ENCODE measurements at places on chromosomes 1 and 21. TPM values are rescaled to one million over a fixed set of nuclear protein-coding genes. Genes with fewer than 3 reads are reported as not detected.

GRCh38 chr1:223763881-223764280 is 51.5 kb downstream of the CAPN2 start:
- DNase-seq, result no peak
- H3K27ac ChIP-seq, result no peak overlapping the region
- H3K4me3 ChIP-seq, result no peak overlapping the region
- peaks cover 63% of the 10 kb centered on the region for H3K36me3 ChIP-seq

DNA sequence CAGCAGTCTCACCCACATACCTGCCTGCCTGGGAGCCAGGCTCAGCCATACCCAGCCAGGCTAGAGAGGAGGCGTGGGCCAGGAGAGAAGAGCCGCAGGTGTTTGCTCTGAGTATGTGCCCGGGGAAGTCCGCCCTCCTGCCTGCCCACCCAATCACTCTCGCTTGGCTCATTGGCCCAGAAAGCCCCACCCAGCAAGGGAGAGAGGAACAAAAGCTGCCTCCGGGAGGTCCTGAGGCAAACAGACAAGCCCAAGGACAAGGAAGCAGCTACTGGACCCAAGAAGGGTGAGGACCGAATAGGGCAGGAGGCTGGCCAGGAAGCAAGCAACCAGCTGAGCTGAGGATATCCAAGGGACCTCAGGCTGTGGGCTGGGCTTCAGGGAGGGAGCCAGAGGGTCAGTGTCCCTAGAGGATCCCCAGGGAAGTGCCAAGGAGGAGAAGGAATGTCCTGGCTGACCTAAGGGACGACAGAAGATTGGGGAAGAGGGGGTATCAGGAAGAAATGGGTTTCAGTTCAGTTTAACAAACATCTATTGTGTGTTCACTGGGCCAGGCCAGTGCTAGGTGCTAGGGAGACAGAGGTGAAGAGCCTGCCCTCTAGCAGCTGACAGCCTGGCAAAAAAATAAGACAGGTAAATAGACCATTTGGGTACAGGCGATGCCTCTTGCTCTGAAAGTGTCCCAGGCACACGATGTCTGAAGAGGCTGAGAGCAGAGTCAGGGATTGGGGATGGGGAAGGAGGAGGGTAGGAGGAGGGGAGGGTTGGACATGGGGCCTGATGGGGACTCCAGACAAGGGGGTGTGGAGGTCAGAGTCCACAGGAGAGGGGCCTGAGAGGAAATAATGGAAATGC is at the start of gene GJB4:
TSS of gene GJB4 (plus strand) at position 238 of the 855 bp plus-strand sequence. CDS start 1,515 bp downstream, outside the sequence.
- no peak within 1 kb of the TSS for H3K27ac ChIP-seq
- H3K27me3 ChIP-seq, result no peaks in the 10 kb centered on the region
- DNase-seq, result no peak
- H3K4me1 ChIP-seq, result no peaks in the 10 kb centered on the region
- H3K36me3 ChIP-seq, result no peaks in the 10 kb centered on the region
- H3K4me3 ChIP-seq, result no peak within 1 kb of the TSS

- no peak overlapping the region for H3K27ac ChIP-seq
- H3K4me1 ChIP-seq, result peaks cover 19% of the 10 kb centered on the region
- peak; percentile 47 for DNase-seq
Observed at GRCh38 chr1:180527101-180527669, 24.8 kb upstream of the ACBD6 start.

DNA sequence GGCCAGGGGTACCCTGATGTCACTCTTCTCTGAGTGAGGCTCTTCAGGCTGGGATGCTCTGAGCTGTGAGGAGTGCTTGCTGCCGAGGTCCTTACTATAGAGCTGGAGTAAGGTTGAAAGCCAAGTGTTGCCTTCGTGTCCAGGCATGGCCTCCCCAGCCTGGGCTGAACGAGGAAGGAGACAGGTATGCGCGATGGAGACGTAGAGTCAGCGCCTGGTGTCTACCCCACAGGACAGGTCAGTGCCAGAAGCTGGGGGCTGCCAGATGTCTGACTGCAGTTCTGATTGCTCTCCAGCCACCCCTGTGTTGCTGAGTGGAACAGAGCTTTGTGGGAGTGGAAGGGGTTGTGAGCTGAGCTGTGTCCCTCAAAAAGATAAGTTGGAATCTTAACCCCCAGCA is 135.8 kb upstream of the AJAP1 start:
- no peak overlapping the region for H3K27ac ChIP-seq
- DNase-seq, result no peak
- H3K27me3 ChIP-seq, result no peaks in the 10 kb centered on the region
- no peak overlapping the region for H3K4me3 ChIP-seq

DNA sequence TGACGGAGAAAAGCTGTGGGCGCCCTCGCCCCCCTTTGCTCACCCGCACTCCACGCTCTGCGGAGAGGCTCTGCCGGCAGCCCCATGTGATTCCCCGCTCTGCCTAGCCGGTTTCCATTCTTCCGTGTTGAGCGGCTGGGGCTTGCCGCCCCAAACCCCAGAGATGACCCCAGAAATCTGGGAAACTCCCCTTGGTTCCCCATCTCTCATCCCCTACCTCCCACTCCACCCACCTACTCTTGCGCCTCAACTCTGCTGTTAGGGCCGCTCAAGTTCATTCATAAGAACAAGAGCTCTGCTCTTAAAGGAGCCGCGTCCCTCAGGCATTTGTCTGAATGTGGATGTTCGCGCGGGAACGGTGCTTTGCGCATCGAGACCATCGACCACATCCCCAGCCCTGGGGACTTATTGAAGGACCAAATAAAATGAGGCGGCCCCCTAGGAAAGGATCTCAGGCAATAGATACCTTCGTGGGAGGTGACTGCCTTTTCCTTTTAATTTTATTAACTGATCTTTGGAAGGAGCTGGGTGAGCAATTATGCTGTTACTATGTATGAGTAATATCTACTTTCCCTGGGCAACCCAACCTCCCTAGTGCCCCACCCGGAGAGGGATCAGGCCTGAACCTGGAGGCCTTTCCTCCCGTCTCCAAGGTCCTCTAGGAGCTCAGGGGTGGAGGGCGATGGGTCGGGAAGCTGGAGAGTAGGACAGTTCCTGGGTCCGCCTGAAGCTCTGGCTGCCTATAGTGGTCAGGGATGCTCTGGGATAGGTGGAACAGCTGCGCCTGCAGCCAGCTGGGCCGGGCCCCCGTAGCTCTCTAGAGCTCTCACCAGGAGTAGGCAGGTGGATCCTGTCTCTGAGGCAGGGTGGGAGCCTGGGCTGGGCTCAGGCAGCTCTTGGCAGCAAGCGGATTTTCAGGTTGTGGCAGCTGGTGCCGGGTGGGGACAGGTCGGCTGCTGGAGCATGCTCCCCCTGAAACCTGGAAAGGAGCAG is 898 bp downstream of the MFSD2A start:
- H3K27me3 ChIP-seq, result no peaks in the 10 kb centered on the region
- peak; percentile 49 for DNase-seq
- H3K4me3 ChIP-seq, result peak overlapping the region; percentile 54
- peaks cover 9% of the 10 kb centered on the region for H3K4me1 ChIP-seq
- H3K36me3 ChIP-seq, result peaks cover 1% of the 10 kb centered on the region
- no peak overlapping the region for H3K27ac ChIP-seq

GRCh38 chr1:234144901-234145300 is 228.4 kb upstream of the COA6 start:
- no peak overlapping the region for H3K4me3 ChIP-seq
- H3K4me1 ChIP-seq, result peaks cover 5% of the 10 kb centered on the region
- no peaks in the 10 kb centered on the region for H3K27me3 ChIP-seq
- H3K27ac ChIP-seq, result no peak overlapping the region
- H3K36me3 ChIP-seq, result no peaks in the 10 kb centered on the region

The NUAK2 gene
- 8.1 TPM for total RNA-seq

The C1orf87 gene
- not detected for total RNA-seq

The RXRG gene
- total RNA-seq, result not detected

- H3K4me1 ChIP-seq, result peaks cover 2% of the 10 kb centered on the region
- DNase-seq, result no peak
- no peak overlapping the region for H3K27ac ChIP-seq
- no peaks in the 10 kb centered on the region for H3K27me3 ChIP-seq
Observed at GRCh38 chr1:227543283-227544066, 19.9 kb upstream of the ZNF678 start.

DNA sequence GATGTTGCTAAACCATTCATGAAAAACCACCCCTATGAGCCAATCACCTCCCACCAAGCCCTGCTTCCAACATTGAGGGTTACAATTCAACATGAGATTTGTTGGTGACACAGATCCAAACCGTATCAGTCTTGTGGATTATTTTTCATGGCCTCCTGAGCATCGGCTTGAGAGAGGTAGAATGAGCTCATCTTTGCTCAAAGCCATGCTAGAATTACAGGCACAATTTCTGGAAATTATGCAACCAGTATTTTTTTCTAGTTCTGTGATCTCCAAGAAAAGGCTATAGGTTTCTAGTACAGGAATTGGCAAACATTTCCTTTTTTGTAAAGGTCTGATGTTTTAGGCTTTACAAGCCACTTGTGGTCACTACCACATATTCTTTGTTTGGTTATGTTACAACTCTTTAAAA is 219.4 kb downstream of the DUSP10 start:
- H3K4me1 ChIP-seq, result no peaks in the 10 kb centered on the region
- H3K27ac ChIP-seq, result no peak overlapping the region
- H3K27me3 ChIP-seq, result no peaks in the 10 kb centered on the region
- peak; percentile 32 for DNase-seq

GRCh38 chr21:33443194-33443593 is 36.6 kb downstream of the TMEM50B start:
- H3K36me3 ChIP-seq, result peaks cover 6% of the 10 kb centered on the region
- H3K4me1 ChIP-seq, result peaks cover 5% of the 10 kb centered on the region
- no peak for DNase-seq
- no peak overlapping the region for H3K27ac ChIP-seq
- H3K4me3 ChIP-seq, result no peak overlapping the region
- no peaks in the 10 kb centered on the region for H3K27me3 ChIP-seq

The C1QA gene
- total RNA-seq, result not detected

- no peaks in the 10 kb centered on the region for H3K36me3 ChIP-seq
- no peak overlapping the region for H3K27ac ChIP-seq
- DNase-seq, result no peak
- H3K4me3 ChIP-seq, result no peak overlapping the region
- no peaks in the 10 kb centered on the region for H3K27me3 ChIP-seq
- no peaks in the 10 kb centered on the region for H3K4me1 ChIP-seq
Observed at GRCh38 chr1:60889709-60890108, 192.7 kb upstream of the NFIA start.

GRCh38 chr1:192003295-192004077 is 154.8 kb upstream of the RGS18 start:
- H3K4me1 ChIP-seq, result 0 out of 2 replicates have a peak, but pooled peaks cover 1% of the 10 kb centered on the region
- no peaks in the 10 kb centered on the region for H3K27me3 ChIP-seq
- no peaks in the 10 kb centered on the region for H3K36me3 ChIP-seq
- no peak overlapping the region for H3K27ac ChIP-seq

The S100A2 gene
- total RNA-seq, result 3.6 TPM

DNA sequence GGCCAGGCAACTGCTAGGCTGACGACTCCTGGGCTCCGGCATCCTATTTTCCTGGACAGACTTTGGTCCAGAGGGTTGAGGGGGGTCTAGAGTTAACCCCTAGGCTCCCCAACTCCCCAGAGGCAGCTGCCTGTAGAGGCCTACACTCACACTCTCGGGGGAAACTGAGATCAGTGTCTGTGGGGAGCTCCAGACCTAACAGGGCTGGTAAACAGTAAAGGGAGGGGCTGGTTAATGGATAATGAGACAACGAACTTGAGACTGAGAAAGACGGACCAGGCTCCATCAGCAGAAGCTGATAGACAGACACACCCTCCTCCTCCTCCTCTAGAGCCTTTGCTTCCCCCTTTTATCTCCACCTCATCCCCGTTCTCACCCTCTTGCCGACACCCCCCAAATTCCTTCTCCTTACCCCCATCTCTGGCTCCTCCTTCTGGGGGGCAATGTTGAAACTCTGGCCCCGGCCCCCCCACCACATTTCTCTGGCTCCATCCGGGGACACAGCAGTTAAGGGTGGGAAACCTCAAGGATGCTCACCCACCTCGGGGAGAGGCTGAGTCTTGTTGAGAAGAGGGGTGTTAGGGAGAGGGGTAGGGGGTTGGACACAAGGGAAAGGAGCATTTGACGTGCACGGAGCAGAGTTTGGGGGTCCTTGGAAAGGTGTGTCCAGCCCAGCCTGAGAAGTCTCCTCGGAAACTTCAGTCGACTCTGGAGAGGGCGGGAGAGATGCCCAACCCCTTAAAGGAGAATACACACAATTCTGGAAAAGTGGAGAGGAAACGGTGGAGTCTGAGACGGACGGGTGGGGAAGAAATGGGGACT is at the start of gene MTMR11:
TSS of gene MTMR11 (minus strand) at position 710 of the 822 bp plus-strand sequence. CDS start at position 478, 232 bp downstream.
- H3K27me3 ChIP-seq, result no peaks in the 10 kb centered on the region
- H3K27ac ChIP-seq, result peak within 1 kb of the TSS; percentile 64
- DNase-seq, result peak; percentile 34
- H3K36me3 ChIP-seq, result peaks cover 13% of the 10 kb centered on the region
- H3K4me3 ChIP-seq, result peak within 1 kb of the TSS; percentile 84

All from IMR-90 (cell line).